ENCODE measurements at places on chromosomes 5 and 9. TPM values are rescaled to one million over a fixed set of nuclear protein-coding genes. Genes with fewer than 3 reads are reported as not detected.

DNA sequence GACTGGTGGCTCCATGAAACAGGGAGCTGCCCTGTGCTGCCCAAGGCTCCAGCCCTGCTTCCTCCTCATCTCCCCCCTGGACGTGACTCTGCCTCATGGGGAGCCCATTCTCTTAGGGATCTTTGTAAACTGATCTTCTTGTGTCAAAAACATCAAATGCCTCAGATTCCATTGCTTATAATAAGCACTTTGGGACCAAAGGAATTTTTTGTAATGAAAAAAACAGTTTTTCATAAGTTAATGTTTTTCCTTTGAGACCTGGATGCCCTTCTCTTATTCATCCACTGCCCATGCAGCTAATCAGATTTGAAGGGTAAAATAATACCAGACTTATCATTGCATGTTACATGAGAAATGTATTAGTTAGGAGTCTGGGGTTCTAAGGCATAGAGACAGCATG is 41.7 kb downstream of the PALM2AKAP2 start:
- no peak for DNase-seq

Gene GIN1
- total RNA-seq, result 16.2 TPM

Gene ZNF462
- 45.7 TPM for total RNA-seq

Gene F2RL2
- 0.28 TPM for total RNA-seq

Gene EGFLAM
- total RNA-seq, result 9.3 TPM

DNA sequence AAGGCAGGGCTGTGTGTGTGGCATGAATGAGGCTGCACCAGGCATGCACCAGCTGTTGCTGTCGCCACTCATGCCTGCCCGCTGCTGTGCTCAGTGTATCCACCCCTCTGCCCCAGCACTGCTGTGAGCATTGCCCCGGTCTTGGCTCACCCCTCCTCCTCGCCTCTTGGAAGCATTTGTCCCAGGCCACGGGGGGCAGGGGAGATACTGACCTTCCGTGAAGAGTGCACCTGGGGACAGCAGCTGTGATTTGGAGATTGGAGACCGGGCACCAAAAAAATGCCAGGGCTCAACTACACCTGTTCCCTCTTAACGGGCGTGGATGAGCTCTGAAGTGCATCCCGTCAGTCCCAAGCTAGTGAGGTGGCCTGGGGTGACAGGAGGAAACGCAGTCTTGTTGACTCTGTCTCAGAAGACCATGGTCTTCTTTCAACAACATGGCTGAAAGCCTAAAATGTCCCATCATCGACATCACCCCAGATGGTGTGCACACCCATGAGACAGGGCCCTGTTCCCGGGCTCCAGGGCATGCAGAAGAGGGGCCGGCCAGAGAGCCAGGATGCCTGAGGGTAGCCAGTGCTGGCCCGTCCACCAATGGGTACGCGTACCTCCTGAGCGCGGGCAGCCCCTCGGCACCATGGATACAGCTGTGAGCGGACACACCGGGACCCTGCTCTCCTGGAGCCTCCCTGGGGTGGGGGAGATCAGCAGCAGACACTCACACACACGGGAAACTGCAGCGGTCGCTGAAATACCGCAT is 115.8 kb downstream of the COL5A1 start:
- no peak for DNase-seq

GRCh38 chr5:180592176-180592575 is 877 bp upstream of the SCGB3A1 start:
- no peak for DNase-seq

Gene PDE6A
- 0.22 TPM for total RNA-seq

Gene HARS1
- total RNA-seq, result 131 TPM

Gene TMEM174
- total RNA-seq, result not detected

GRCh38 chr5:42274913-42275312 is 148.3 kb upstream of the GHR start:
- peak; percentile 55 for DNase-seq

GRCh38 chr9:78453450-78453849 is 156.5 kb downstream of the PSAT1 start:
- no peak for DNase-seq

- DNase-seq, result no peak
These were observed 4.2 kb upstream of the SMAD5 start for GRCh38 chr5:136128481-136128880.

Gene KCNV2
- not detected for total RNA-seq

GRCh38 chr5:176723440-176723839 is 76.2 kb downstream of the TSPAN17 start:
- no peak for DNase-seq

- peak; percentile 14 for DNase-seq
These were observed 4.9 kb upstream of the JAK2 start for GRCh38 chr9:4980086-4980727.

Gene FYB1
- 0.32 TPM for total RNA-seq

Gene C9orf153
- total RNA-seq, result not detected

Gene RLN2
- total RNA-seq, result not detected

- DNase-seq, result no peak
These were observed 11.7 kb downstream of the TIMD4 start for GRCh38 chr5:156951359-156951758.

Gene WHRN
- total RNA-seq, result 12.8 TPM

Gene KIF24
- 3.3 TPM for total RNA-seq

GRCh38 chr9:81664638-81665222 is 24.6 kb downstream of the TLE1 start:
- DNase-seq, result no peak

Gene RGS7BP
- not detected for total RNA-seq

Gene GPR150
- not detected for total RNA-seq

DNA sequence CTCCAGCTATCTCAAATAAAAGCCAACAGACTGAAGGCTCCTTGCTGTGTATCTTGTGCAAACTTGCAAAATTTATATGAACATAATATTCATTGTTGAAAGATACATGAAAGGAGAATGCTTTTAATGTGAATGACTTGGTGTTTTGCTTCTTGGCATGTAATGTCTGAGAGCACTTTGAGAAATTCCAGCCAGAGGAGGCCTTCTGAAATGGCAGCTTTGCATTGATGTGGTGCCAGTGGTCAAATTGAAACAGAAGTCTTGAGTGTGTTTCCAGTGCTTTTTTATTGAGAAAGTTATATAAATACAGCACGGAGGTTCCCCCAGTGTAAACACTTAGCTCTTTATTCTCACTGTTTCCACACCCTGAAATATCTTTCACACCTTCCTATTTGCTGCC is 182.1 kb downstream of the ADCY2 start:
- no peak for DNase-seq

Gene GDNF
- total RNA-seq, result not detected

Gene DPYSL3
- 8.2 TPM for total RNA-seq

Gene TAF11L8
- not detected for total RNA-seq

GRCh38 chr9:78010445-78010844 is 21.2 kb downstream of the GNAQ start:
- no peak for DNase-seq

- DNase-seq, result no peak
These were observed 40.9 kb downstream of the RFK start for GRCh38 chr9:76353280-76353679.

- no peak for DNase-seq
These were observed 177.8 kb upstream of the ADCY2 start for GRCh38 chr5:7218141-7218540.

DNA sequence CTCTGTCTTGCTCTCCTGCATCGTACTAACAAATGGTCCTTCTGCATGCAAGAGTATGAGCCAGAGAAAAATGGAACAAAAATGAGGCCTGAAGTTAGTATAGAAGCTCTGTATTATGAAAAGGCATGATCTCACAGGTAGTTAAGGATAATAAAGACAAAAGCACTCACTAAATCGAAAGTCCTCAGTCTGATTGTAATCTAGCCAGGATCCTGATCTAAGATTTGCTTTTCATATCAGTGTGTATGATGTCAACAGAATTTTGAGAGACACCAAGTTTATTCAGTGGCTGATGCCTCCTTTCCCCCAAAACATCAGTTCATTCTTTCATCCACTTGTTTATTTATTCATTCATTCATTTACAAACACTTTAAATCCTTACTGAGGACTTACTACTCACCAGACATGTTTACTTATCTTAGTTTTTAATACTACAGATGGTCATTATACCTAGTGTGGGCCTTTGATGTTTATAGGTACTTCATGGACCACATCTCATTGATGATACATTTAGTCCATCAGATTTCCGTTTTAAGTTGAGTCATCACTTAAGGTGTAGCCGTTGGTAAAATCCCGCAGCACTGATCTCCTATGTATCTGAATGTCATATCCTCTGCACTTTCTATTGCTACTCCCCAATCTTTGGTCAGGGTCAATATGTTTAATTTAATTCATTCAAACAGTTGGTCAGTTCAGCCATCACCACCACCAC is 105.2 kb upstream of the DHFR start:
- DNase-seq, result no peak

DNA sequence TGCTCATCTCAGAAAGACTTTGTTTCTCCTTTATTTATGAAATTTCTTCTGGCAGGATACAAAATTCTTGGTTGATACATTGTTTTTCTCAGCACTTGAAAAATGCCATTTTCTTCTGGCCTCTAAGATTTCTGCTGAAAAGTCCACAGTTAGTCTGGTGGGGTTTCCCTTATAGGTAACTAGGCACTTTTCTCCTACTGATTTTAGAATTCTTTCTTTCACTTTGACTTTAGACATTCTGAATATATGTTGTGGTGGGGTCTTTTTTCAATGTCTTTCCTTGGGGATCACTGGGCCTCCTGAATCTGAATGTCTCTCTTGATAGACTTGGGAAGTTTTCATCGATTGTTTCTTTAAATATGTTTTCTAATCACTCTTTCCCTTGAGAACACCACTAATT is 79.6 kb downstream of the CETN3 start:
- DNase-seq, result no peak

DNA sequence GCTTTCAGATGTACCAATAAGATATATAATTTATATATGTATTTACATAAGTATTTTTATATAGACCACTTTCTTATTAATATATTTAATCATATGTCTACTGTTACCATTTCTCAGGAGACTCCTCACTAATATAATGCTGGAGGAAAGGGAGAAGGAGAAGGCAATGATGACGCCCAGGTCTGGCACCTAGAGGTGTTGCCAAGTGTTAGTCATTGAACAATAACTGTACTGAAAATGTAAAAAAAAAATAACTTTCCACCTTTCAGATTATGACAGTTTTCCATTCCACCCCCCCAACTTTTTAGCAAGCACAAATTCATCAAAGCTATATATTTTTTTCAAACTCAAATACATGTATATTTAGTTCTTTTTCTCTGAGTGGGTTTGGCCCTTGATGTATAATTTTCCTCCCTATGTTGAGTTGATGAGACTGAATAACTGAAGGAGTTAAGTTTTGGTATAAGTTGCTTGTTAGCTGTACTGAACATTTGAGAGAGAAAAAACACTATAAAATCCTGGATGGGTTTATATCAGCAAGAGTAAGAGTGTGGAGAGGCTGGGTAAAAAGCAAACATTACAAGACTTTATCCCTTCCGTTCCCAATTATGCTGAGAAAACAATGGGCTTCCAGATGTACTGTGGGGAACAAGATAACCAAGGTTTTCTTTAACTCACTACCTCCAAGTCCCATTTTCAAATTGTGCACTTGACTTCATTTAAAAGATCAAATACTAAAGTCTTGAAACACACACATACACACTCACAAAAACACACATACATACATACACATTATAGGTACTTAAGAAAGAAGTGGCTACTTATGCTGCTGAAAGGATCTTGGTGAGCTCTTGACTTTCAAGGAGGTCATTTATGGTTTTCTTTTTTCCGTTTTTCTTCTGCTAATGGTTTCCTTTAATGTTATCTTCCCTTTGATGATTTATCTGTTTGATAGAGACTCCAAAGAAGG is 142.8 kb upstream of the IFNE start:
- no peak for DNase-seq

- DNase-seq, result no peak
These were observed 53.9 kb downstream of the ZNF354C start for GRCh38 chr5:179113945-179114641.

DNA sequence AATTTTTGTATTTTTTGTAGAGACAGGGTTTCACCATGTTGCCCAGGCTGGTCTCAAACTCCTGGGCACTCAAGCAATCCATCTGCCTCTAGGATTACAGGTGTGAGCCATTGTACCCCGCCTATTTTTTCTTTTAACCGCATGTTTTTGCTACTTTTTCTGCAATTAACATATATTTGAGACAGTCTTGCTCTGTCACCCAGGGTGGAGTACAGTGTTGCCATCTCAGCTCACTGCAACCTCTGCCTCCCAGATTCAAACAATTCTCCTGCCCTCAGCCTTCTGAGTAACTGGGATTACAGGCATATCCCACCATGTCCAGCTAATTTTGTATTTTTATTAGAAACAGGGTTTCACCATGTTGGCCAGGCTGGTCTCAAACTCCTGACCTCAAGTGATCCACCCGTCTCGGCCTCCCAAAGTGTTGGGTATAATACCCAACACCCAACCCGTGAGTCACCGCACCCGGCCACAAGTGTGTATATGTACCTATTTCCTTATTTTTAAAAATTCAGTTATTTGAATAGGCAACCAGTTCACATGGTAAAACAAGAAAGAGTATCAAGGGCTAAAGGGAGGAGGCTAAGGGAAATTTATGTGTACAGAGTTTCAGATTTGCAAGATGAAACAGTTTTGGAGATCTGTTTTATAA is 13.3 kb downstream of the PHAX start:
- DNase-seq, result no peak

DNA sequence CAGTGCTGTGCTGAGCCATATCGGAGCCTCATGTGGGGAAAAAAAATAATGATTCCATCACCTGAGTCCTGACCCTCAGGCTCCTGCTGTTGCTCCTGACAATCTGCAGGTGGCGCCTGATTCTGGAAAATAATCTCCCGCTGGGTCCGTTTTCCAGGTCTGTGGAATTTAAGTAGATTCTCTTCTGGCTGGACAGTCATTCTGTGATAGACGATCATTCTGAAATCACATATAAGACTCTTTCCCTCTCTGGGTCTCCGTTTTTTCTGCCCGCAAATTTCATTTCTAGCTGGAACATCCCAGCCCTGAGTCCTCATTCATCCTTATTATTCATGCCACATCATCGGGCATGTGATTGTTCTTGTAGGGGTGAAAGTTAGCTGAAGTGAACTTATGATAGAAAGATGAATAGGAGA is 22.1 kb upstream of the STXBP1 start:
- peak; percentile 84 for DNase-seq

GRCh38 chr5:81761270-81761669 is 10.4 kb upstream of the SSBP2 start:
- DNase-seq, result no peak

Gene IL4
- not detected for total RNA-seq

Gene PIP5KL1
- total RNA-seq, result 5.7 TPM

Gene AGXT2
- not detected for total RNA-seq

- no peak for DNase-seq
These were observed 1.1 kb downstream of the PCDHAC1 start for GRCh38 chr5:140927228-140927573.

All from MCF 10A (cell line).